ENCODE measurements at places on chromosomes 6 and 20.

- no peak for DNase-seq
These were observed 192.0 kb upstream of the HS3ST5 start for GRCh38 chr6:114534813-114535212.

GRCh38 chr20:32792316-32792715 is 27.4 kb upstream of the MAPRE1 start:
- no peak for DNase-seq

DNA sequence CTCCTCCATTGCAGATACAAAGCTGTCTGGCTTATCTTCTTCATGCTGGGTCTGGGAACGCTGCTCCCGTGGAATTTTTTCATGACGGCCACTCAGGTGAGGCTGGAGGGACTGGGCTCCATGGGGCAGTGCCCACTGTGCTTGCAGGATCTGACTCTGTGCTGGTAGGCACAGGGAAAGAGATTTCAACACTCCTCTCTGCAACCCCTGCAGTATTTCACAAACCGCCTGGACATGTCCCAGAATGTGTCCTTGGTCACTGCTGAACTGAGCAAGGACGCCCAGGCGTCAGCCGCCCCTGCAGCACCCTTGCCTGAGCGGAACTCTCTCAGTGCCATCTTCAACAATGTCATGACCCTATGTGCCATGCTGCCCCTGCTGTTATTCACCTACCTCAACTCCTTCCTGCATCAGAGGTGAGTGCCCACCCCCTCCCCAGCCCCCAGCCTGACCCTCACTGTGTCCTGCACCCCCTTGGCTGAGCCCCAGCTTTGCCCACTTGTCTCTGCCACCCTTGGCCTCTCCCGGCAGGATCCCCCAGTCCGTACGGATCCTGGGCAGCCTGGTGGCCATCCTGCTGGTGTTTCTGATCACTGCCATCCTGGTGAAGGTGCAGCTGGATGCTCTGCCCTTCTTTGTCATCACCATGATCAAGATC is 6.1 kb downstream of the SLC29A1 start:
- no peak for DNase-seq

DNA sequence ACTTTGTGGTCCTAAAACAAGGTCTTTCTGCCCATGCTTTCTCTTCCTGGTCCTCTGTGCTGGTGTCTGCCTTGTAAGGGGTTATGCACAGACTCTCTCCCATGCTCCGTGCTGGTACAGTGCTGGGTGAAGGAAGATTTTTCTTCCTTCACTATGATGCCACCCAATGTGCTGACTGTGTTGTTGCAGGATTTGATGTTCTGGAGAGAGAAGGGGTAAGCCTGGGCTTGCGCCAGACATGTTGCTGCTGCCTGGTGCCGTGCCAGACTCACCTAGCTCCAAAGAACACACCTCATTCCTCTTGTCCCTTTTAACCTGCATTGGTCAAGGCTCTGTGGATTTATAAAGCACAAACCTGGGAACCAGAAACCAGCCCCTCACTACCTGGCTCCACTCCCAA is 28.4 kb upstream of the ARMH2 start:
- DNase-seq = no peak

DNA sequence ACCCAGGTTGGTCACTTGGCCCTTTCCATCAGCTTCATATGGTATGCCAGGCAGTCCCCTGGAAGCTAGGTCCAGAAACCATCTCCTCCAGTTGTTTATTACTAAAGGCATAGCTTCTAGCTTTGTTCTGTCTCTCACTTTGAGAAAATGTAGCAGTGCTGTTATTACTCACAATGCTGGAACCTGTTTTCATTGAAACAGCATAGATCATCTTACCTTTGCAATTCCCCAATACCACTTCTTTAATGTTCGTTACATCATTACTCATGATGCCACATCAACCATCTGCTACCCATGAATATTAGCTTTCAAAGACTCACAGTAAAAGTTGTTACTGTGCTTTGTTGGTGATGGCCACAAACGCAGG is 88.3 kb downstream of the ADAT2 start:
- DNase-seq = no peak

DNA sequence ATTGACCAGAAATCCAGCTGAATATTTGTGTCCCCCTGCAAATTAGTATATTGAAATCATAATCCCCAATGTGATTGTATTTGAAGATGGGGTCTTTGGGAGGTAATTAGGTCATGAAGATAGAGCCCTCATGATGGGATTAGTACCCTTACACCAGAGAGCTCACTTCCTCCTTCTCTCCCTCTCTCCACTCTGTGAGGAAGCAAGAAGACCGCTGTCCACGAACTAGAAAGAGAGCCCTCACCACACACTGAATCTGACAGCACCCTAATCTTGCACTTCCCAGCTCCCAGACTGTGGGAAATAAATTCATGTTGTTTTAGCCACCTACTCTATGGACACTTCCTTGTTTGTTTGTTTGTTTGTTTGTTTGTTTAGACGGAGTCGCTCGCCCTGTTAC is 11.9 kb upstream of the PLAGL1 start:
- no peak for DNase-seq

DNA sequence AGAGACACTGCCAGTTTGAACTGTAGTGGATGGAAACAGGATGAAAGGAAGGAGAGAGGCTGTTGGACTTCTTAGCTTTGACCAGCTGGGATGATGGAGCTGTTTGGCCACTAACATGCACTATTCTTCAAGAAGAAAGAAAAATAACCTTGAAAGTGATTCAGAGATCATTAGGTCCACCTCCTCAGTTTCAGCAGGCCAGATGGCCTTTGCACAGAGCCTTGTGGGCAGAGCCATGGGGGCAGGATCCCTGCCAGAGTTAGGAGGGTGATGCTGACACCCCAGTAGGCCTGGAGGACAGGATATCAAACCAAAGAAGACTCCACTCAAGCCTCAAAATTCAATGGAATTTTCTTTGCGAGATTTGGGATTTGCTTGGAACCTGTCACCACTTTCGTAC is 74.5 kb upstream of the TMEM181 start:
- no peak for DNase-seq

GRCh38 chr20:17966432-17967310 is 1.9 kb downstream of the SNX5 start:
- no peak for DNase-seq

- DNase-seq = no peak
These were observed 28.3 kb downstream of the PPP1R16B start for GRCh38 chr20:38833857-38834164.

DNA sequence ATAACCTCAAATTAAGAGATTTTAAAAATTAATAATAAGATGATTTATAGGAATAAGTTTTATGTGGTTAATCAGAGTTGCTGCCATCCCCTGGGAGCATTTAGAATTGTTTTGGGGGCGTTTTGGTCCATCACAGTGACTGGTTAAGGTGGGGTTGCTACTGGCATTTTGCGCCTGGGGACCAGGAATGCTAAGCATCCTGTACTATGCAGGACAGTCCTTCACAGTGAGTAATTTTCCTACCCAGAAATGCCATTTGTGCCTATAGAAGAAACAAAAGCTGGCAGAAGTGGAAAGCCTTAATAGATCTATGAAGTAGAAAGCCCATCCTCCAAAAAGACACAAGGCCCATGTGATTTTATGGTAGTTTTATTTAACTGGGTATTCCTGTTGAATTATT is 118.0 kb downstream of the ANKS1A start:
- DNase-seq = no peak

DNA sequence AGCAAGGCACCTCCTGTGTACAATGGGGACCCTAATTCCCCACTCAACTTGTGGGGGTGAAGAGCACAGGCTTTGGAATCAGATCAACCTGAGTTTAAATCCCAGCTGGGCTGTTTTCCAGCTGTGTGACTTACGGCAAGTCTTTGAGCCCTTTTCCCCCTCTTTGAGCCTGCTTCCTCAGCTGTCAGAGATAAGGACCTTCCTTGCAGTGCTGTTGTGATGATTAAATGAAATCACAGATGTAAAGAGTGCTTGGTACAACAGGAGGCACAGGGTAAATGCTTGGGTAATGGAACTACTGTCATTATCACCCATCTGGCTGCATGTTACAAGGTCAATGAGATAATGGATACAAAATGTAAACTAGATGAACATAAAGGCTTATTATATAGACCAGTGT is 3.2 kb downstream of the SNX21 start:
- no peak for DNase-seq

- no peak for DNase-seq
These were observed 29.2 kb upstream of the GNRH2 start for GRCh38 chr20:3014179-3014578.

- no peak for DNase-seq
These were observed 35.0 kb downstream of the SHPRH start for GRCh38 chr6:145929037-145929633.

- DNase-seq = no peak
These were observed 381.9 kb upstream of the CITED2 start for GRCh38 chr6:139756381-139756780.

DNA sequence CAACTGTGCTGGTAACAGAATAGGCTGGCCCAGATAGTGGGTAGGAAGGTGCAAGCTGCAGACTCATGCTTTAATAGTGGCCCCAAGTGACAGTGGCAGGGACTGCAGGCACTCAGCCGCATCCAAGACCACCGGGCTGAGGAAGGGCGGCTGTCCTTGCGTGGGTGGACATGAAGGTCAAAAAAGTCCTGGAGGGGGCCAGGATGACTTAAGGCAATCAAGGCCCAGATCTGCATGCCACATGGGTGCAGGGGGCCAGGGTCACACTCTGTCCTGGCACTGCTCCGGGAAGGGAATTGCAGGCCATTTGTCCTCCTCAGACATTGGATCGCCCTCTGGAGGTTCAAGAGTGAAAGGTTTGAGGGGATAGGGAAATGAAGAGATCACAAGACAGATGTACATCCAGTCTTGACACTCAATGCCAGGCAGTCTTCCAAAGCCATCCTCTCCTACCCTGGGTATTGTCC is 10.4 kb upstream of the VNN2 start:
- no peak for DNase-seq

GRCh38 chr20:37915800-37916570 is 13.1 kb downstream of the VSTM2L start:
- DNase-seq = no peak

- DNase-seq = no peak
These were observed 14.2 kb upstream of the NCR2 start for GRCh38 chr6:41321183-41321582.

- no peak for DNase-seq
These were observed 290.9 kb upstream of the RNF217 start for GRCh38 chr6:124671324-124671723.

- DNase-seq = no peak
These were observed 30.0 kb upstream of the IRF4 start for GRCh38 chr6:361411-362132.

GRCh38 chr6:75747152-75747992 is 1.7 kb upstream of the MYO6 start:
- no peak for DNase-seq

DNA sequence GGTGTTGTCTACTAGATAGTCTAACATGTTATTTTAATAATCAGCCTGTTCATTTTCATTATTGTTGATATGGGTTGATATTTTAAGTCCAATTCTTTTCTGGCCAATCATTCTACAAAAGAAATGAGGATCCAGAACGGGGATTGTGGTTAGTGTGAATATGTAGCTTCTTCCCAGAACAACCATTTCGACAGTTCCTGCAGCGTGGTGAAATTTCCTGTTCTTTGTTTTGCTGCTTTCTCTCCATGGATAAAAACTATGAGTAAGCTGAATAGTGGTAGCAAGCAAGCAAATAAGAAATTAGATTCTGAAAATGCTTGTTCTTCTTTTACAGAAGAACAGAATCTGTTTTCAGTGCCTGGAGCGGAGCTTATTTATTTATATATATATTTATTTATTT is 65.5 kb upstream of the F13A1 start:
- DNase-seq = no peak

DNA sequence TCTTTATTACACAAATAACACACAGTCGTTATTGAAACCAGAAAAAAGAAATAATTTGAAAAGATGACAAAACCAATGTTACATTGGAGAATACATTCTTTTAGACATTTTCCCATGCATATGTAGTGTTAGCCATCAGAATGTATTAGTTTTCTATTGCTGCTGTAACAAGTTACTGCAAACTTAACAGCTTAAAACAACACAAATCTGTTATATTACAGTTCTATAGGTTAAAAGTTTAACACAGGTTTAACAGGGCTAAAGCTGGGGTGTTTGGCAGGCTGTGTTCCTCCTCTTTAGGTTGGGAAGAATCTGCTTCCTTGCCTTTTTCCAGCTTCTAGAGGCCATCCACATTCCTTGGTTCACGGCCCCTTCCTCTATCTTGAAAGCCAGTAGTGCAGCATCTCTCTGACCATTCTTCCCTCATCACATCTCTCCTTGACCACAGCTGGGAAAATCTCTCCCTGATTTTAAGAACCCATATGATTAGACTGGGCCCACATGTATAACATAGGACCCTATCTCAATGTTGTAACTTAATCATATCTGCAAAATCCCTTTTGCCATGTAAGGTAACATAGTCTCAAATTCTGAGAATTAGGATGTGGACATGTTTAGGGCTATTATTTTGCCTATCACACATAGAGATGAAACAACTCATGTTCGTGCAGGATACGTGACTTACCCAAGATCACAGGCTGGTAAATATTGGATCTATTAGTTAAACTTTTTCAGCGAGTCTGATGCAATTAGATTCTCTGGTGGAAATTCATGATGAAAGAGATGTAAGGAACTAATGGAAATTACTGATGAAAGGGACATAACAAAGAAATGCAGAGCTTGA is 145.4 kb upstream of the TMEM170B start:
- no peak for DNase-seq

GRCh38 chr6:2503816-2504494 is 246.8 kb downstream of the MYLK4 start:
- no peak for DNase-seq

DNA sequence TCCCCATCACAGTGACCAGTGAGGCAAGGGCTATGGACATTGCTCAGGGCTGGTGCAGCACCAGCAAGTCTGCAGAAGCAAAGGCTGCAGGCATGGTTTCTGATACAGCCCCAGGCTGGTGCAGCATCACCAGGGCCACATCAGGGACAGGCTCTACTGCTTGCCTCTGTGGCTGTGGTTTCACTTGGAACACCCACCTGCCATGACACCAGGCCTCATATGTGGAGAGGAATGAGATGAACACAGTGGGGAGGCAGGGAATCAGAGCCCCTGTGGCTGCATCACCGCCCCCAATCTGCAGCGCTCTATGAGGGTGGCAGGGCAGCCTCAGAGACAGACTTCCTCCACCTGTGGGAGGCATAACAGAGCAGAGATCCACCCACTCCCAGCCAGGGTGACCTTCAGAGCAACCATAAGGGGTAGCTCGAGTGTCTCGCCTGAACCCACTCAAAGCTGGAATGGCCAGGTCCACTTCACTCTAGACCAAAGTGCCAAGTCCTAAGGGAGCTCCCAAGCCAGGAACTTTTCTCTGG is 7.9 kb downstream of the RING1 start:
- no peak for DNase-seq

GRCh38 chr20:37295001-37295400 is 5.5 kb downstream of the MANBAL start:
- no peak for DNase-seq

DNA sequence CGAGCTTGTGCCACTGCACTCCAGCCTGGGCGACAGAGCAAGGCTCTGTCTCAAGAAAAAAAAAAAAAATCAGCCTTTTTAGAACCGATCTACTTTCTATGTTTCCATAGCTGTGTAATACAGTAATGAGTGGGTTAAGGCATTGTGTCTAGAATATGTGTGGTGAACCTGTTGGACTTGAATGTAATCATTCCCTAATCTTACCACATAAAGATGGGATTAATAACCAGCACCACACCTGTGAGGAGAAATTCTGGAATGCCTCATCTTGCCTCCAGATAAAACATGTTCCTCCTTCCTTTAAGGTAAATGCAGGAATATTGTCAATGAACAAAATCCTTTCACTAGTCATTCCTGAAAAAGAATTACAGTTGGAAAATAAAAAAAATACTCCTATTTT is 43.7 kb downstream of the MAPK14 start:
- DNase-seq = no peak

- DNase-seq = no peak
These were observed 252.2 kb downstream of the ADGB start for GRCh38 chr6:146850981-146851380.

- DNase-seq = no peak
These were observed 842 bp downstream of the SLC25A27 start for GRCh38 chr6:46653439-46654195.
